ENCODE measurements at places on chromosomes 16 and 17. TPM values are rescaled to one million over a fixed set of nuclear protein-coding genes. Genes with fewer than 3 reads are reported as not detected.

FGF11 gene
- total RNA-seq = 3.5 TPM

EPN2 gene
- total RNA-seq = 63.9 TPM

SYNRG gene
- 65.4 TPM for total RNA-seq

KRTAP9-2 gene
- total RNA-seq = not detected

DNA sequence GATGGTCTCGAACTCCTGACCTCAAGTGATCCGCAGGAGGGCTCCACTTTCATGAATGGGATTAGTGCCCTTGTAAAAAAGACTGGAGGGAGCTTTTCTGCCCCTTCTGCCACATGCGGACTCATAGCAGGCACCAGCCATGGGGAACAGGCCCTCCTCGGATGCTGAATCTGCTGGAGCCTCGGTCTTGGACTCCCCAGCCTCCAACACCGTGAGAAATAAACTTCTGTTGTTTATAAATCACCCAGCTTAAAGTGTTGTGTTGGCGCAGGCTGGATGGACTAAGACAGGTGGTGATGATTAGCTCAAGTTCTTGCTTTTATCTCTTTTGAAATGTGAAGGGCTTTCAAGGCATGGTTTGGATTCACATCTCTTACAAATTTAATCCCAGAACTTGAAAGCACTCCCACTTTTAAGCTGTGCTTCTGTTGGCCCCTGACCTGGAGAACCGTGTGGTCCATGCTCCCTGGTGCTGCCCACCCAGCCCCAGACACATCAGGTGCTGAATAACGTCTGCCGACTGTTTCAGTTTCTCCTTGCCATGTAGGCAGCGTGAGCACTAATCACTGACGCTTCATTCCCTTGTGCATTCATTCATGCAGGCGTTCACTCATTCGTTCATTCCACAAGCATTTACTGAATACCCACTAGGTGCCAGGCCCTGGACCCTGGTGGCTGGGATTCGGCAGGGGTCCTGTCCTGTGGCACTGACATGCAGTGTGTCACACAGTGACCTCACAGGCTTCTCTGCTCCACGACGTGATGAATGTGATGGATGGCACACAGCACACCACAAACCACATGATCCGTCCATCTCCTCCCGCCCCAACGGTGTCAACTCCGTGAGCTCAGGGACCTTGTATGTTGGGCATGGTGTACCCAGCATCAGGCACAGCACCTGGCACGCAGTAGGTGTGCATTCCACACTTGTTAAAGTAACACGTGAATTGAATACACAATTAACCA is 8.9 kb downstream of the CIBAR2 start:
- DNase-seq = no peak

DNA sequence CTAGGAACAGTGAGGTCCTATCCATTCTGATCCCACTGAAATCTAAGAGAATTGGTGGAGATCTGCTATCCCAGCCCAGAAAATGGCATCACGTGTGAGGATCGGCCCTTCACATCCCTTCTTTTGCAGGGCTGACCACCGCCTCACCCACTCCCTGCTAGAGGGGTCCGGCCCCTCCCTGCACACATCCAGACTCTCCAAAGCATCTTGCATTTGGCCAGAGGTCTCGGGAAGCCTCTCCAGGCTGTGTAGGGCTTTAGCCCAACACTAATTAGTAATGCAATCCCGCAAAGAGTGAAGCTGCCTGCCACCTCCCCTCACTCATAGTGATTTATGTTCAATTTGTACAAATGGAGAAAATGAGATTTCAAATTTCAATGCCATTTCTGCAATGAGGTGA is 434.4 kb upstream of the ZFHX3 start:
- DNase-seq = no peak

GRCh38 chr17:54177606-54178308 is 355.0 kb downstream of the KIF2B start:
- no peak for DNase-seq

- no peak for DNase-seq
Observed at GRCh38 chr16:8194794-8195193, 395.5 kb downstream of the TMEM114 start.

DNA sequence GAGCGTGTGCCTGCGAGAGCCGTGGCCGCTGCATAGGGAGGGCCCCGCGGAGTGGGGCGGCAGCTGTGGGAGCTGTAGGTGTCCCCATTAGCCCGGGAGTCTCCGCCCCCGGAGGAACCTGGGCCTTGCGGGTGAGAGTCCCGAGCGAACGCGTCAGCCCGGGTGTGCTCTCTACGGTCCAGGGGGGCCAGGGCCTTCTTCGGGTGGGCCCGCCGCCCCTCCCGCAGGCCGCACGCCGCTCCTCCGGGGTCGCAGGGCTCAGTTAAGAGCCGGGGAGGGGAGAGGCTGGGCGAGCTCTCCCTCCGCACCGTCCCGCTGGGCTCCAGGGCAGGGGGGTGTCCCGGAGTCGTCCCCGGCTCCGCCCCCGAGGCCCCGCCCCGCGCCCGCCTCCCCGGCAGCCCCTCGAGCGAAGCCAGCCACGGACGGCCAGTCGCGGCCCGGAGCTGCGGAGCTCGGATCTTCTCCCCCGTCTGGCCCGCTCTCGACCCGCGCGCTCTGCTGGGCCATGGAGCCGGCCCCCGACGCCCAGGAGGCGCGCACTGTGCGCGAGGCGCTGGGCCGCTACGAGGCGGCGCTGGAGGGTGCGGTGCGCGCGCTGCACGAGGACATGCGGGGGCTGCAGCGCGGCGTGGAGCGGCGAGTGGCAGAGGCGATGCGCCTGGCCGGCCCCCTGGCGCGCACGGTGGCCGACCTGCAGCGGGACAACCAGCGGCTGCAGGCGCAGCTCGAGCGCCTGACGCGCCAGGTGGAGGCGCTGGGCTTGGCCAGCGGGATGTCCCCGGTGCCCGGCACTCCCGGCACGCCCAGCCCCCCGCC is at the start of gene SMTNL2:
TSS of gene SMTNL2 (plus strand) at position 429 of the 816 bp plus-strand sequence. CDS start at position 506, 77 bp downstream.
- no peak for DNase-seq
